Activated naive CD8-positive, alpha-beta T cell treated with anti-CD3 and anti-CD28 coated beads for 36 hours (primary cell): ENCODE measurements at places on chromosomes 6 and 20.
A peak's percentile ranks its signal among the peaks of the same experiment; 100 is the strongest.

DNA sequence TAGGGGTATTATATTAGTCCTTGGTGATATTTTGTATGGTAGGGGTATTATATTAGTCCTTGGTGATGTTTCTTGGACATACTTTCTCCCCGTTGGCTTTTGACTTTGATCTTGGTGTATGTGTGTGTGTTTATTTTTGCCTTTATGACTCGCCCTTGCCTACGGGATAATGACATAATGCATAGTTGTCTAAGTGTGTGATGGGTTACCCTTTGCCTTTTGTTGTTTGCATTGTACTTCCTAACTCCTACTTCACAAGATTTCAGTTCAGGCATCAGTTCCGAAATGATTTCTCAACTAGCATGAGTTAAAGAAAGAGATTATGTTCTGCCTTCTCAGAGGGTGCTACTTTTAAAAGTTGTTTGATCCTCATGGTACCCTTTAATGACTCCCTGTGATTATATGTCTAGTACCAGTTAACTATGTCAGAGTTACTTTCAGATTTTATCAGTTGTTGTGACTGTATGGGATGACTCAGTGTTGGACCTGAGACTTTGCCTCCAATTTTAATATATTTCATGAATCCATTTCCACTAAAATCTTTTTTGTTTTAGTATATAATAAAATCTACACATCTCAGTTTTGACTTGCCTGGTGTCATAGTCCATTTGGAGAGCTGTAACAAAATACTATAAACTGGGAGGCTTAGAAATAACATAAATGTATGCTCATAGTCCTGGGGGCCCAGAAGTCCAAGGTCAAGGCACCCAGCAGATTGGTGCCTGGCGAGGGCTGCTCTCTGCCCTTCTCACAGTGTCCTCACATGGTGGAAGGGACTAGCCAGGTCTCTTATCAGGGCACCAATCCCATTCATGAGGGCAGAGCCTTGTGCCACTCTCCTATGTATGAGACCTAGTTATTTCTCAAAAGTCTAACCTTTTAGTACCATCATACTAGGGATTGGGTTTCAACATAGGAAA, 34.1 kb downstream of the CDYL start:
- no peak for DNase-seq

DNA sequence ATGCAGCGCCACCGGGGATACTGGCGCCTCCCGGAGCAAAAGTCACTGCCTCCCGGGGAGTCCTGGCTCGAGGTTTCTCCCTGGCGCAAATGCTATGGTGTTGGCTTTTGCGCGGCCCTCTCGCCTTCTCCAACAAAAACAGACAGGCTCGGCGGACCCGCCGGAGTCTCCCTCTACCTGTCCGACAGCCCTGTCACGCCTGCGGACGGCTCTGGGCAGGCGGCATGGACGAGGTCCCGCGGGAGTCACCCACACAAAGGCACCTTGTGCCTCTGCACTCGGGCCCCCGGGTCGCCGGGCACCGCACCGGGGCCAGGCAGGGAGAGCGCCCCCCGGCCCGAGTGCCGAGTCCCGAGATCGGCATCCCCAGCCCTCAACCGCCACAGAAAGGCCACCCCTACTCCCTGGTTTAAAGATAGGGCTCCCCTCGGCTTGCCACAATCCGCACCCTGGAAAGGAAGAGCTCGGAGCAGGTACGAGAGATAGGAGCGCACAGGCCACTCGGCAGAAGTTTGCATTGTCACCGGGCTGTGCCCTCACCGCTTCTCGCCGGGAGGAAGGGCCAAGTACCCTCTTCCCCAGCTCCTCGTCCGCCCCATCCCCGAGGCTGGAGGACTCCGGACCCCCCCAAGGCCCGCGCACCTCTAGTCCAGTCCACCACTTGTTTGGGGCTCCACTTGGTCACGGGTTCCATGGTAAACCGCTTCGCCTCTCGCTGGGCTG, 903 bp downstream of the CNKSR3 start:
- DNase-seq, result peak; percentile 15

DNA sequence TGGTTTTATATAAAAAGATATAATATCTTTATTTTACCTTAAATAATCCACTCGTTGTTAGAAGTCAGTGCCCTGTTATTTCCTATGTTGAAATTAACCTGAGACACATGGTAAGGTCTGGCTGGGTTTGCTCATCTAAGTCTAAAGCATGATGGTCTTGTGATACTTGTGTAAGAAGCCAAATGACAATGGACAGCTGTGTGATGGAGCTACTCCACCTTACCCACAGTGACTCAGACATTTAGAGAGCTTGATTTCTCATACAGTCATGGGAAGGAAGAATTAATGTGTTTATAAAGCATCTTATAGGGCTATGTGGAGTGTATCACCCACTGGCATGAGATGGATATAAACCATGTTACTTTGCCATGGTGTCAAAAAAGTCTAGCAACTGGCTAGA, 11.7 kb downstream of the CTCFL start:
- DNase-seq, result no peak

- no peak for DNase-seq
These were observed 849.2 kb upstream of the HS3ST5 start for GRCh38 chr6:115191989-115192388.

DNA sequence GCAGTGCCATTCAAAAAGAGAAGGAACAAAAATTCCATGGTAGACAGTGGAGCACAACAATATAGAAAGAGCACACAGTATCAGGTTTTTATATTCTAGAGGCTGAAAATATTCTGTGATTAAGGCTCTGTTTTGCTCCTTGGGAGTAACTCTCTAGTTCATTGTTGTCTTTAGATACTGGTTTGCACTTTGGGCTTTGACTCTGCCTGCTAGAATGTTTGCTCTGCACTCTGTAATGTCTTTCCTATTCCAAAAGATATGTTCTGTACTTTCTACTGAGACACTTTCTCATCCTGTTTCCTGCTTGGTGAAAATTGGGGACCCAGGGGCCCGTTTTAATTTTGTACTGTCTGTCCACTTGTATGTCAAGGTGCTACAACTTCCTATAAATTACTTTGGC, 564.7 kb downstream of the BMP2 start:
- DNase-seq, result no peak

DNA sequence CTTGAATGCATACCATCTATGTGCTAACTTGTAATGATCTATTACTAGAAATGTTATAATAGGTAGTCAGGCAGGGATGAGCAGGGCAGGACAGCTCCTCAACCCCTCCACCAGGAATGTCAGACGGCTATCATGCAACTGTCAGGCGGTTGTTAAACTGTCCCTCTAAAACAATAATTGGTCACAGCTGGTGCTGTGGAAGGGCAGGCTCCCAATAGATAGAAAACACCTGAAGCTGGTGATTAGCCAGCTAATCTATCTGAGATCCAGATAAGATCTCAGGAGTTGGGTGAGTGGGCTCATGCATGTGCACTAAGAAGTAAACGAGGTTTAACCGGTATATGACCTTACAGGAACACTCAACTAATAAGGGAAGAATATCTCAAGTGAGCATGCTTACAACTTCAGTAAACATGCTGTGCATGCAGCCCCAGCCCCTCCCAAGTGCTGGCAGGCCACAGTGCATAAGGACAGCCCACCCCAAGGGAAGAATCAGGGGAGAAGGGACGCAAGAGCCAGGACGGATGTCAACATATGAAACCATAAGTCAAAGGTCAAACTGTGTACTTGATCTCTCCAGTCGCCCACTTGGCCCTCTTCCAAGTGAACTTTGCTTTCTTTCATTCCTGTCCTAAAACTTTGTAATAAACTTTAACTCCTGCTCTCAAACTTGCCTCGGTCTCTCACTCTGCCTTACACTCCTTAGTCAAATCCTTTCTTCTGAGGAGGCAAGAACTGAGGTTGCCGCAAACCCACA, 566.2 kb upstream of the NRSN1 start:
- no peak for DNase-seq

- DNase-seq, result no peak
These were observed 161.6 kb upstream of the MARCKS start for GRCh38 chr6:113695516-113695915.

GRCh38 chr6:37580176-37580955, 80.7 kb upstream of the CCDC167 start:
- DNase-seq, result no peak

- peak; percentile 75 for DNase-seq
These were observed 771 bp downstream of the ARFRP1 start for GRCh38 chr20:63706852-63707557.

DNA sequence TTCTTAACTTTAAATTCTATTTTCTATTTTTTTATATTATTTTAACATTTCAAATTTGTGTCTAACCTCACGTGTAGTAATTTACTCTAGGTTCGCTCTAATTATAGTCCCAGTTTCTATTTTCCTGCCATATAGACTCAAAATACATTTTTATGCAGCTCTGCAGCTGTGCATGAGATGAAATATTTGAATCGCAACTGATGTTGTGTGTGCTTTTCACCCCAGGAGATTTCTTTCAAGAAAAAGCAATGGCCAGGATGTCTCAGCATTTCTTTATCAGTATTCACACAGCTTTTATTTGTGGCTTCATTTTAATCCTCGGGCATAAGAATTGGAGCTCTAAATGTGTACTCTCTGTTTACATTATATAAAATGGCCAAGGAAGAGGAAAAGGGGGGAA, 157.6 kb downstream of the HDGFL1 start:
- no peak for DNase-seq

- no peak for DNase-seq
These were observed 23.0 kb downstream of the ERGIC3 start for GRCh38 chr20:35564905-35565304.

DNA sequence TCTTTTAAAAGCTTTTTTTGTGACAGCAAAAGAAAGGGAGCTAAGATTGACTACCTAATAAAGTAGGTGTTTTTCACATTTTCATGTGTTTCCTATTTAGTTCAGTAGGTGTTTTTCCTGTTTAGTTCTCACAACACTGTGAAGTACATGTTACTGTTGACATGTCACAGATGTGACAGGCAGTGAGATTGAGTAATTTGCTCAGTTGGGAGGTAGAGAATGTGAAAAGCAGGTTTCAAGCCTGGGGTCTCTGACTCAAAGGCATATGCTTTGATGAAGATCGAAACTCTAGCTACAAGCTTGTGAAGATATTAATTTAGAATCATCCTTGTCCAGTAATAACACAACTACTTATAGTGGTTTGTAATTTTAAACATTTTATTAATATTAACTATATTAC, 43.1 kb downstream of the SLX4IP start:
- DNase-seq, result no peak

DNA sequence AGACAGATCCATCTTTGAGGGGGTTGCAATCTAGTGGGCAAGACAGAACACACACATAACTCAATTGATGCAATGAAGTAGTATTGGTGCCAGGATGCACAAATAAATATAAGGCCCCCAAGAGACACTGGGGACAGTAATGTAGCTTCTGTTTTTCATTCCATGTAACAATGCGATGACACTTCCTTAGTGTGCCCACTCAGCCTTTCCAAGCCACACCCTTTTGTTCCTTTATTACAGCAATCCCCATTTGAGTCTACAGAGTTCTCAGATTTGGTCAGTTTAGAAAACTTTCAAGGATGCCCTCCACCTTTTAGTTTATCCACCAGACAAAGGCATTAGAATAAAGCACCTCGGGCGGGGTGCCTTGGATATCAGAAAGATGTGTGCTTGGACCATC, 15.5 kb downstream of the TGM3 start:
- DNase-seq, result no peak

DNA sequence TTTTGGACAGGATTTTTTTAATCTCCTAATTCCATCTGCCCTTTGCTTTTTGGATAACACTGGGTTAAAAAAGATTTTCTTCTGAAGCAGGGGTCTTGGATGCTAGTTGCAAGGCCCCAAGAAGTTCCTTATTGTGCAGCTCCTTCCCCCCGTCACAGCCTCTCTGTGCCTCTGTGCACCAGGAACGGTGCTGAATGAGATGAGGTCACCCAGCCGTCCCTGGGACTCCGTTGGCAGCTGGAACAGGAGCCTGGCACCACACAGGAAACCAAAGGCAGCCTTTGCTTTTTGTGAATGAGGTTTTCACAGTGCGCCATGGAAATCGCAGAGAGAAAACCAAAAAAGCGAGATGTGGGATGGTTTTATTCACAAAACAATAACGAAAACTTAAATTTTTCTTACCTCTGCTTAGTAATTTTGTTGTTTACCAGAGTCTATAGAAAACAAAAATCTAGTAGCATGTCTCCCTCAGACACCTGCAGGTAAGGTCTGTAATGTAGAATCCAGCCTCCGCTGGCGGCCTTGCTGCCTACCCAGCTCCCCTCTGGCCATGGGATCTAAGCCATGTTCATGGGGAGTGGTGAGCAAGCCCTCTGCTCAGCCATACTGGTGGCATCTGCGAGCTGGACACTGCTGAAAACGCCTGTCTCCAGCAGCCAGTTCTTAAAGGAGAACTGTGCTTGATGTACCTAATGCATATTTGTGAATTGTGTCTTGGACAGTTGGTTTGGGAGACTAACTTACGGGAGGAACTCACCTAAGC, 40.4 kb upstream of the SYNJ2 start:
- no peak for DNase-seq

- no peak for DNase-seq
These were observed 14.6 kb upstream of the MEI4 start for GRCh38 chr6:77638129-77638830.

DNA sequence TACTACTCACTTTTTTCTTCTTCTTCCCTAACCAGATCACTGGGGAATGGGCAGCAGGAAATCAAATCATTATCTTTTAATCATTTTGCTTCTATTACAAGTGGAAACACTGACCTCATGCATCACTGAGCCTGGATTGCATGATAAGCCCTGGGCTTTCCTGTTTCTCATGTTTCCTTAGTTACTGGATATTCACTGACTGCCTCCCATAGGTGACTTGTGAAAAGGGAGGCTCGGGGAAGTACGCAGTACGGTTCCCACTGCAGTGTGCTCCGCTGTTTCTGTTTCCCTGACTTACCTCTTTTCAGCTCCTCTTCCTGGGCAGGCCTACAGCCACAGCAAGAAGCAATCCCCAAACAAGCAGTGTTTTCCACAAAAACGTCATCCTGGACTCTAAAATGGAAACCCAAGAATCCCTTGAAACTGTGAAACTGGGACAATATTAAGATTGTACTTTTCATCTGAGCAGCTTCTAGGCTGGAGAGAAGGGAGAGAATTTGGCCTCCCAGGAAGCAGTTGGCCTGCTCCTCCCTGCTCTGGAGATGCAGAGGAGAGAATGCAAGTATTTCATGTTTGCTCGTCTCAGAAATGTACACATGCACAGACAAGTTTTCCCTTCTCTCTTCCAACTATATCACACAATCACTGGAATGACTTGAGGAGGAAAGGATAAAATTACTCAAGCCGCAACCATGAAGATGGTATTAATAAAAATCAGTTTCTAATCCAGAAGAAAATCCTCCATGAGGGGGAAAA, 13.1 kb downstream of the BTNL2 start:
- DNase-seq, result no peak

DNA sequence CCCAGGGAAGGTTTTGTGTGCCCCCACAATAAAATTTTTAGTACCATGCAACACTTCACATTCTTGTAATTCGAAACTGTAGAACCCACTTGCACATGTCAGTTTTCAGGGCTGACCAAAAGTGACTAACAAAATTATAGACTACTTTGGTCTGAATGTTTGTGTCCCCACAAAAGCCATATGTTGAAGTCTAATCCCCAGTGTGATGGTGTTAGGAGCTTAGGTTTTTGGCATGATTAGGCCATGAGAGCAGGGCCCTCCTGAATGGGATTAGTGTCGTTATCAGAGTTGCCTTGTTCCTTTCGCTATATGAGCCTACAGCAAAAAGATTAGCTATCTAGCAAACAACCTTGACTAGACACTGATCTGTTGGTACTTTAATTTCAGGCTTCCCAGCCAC, 49.0 kb upstream of the TENT5A start:
- DNase-seq, result no peak

GRCh38 chr6:105072798-105073199, 107.0 kb downstream of the POPDC3 start:
- no peak for DNase-seq
